A549 treated with dexamethasone at 1 μM for 4 hours (cell line): ENCODE measurements at places on chromosomes 4 and X. TPM values are rescaled to one million over a fixed set of nuclear protein-coding genes. Genes with fewer than 3 reads are reported as not detected.

The MAGEC2 gene
- total RNA-seq: not detected in 5 replicates

The AKAP14 gene
- not detected in 5 replicates for total RNA-seq

The CXCL11 gene
- total RNA-seq: 0.07 to 0.31 TPM (median 0.18 TPM) in 5 replicates

The AFM gene
- not detected in 5 replicates for total RNA-seq

The TIMP1 gene
- 247 to 270 TPM (median 250 TPM) in 5 replicates for total RNA-seq

The CLDN34 gene
- not detected in 5 replicates for total RNA-seq

The GPRASP1 gene
- 0.24 to 0.35 TPM (median 0.26 TPM) in 5 replicates for total RNA-seq

The PDLIM3 gene
- total RNA-seq: 0.08 to 0.27 TPM (median 0.14 TPM) in 5 replicates

The PPEF2 gene
- not detected in 5 replicates for total RNA-seq

The USP11 gene
- total RNA-seq: 44.4 to 60.6 TPM (median 56.8 TPM) in 5 replicates

The PRRG3 gene
- not detected in 5 replicates for total RNA-seq

The RBMXL3 gene
- total RNA-seq: not detected in 5 replicates
